Stimulated activated CD4-positive, alpha-beta T cell treated with anti-CD3 and anti-CD28 coated beads, Interleukin-15, amount 100 ng/mL, for 1 hour (primary cell): ENCODE measurements at places on chromosomes 1 and 21.

GRCh38 chr1:208351838-208352237 is 107.7 kb upstream of the PLXNA2 start:
- no peak for DNase-seq

DNA sequence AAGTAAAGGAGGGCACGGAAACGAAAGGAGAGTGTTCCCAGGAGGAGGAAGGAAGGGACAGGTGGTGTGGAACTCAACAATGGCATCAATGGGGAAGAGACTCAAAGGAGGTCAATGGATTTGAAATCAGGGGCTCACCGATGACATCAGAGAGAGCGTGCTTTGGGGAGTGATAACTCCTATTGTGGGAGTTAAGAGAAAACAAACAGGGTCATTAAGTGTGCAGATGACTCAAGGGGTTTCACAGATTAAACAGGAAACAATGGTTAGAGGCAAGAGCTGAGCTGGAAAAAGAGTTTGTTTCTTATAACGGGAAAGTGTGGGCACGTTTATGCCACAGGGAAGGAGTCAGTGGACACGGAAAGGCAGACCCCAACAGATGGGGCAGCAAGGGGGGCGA is 629.1 kb downstream of the SMYD3 start:
- DNase-seq = no peak

DNA sequence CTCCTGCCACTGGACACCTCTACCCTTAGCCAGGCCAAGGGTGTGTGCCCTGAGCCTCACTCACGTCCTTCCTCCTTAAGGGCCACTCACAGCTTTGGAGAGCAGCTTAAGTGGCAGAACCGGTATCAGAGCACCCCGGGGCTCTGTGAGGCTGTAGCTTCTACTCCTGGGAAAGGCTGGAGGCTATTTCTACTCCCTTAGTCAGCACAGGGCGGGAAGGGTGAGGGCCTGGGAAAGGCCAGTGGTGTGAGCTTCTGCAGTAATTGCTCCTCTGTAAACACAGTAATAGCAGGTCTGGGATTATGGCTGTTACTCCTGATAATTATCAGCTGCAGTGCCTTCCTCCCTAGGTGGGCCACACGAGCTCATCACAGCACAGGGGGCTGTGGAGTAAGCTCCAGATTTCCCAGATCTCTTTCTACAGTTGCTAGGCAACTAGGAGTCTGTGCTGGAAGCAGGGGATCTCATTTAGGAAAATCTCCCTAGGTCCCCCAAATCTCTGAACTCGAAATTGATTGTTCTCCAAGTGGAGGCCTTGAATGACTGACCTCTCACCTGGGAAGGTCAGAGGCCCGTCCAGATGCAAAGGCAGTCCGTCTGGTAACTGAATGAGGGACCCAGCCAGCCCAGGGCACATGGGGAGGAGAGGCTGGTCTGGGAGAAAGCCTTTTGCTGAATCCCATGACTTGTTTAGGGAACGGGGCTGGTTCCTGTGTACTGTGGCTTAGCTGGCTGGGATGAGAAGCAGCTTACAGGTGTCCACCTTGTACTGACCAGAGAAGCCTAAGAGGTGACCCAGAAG is 29.3 kb downstream of the IER5 start:
- no peak for DNase-seq

GRCh38 chr1:64039390-64039926 is 164.0 kb upstream of the UBE2U start:
- no peak for DNase-seq

DNA sequence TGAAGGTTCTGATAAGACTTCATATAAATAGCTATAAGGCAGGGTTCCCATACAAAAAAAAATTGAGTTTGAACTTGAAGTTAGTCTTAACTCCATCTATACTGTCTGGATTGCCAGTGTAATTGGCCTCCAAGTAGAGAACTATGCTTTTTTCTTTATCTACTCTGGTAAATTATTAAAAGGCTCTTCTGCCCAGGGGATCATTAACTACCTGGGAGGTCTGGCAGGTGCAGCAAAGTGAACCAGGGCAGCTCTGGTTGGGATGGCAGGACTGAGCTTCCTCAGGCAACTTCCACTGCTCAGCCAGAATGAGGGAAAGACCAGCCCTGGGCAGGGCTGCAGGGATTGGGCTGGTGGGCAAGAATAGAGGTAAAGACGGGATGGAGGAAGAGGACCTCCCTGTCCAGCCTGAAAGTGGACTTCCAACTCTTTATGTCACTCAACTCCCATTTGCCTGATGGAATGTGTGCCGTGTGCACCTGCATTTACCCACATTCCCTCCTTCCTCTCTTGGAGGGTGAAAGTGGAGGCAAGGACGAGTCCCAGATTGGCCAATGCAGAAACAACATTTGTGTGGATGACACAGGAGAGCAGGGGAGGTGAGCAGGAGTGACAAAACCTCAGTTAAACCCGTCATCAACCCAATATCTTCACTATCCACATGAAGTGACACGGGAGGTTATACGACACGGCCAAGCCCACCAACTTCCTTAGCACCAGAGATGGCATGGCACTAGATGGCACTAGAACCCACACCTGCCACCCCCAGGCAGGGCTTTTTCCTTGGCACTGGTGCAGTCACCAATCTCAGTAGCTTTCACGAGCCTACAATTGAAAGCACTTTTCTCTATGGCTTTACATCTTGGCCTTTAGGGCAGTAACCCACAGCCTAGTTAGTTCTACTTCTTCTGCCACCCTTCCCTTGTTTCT is 25.2 kb downstream of the CCN1 start:
- DNase-seq = no peak

GRCh38 chr1:44283524-44284173 is 70.4 kb downstream of the DMAP1 start:
- no peak for DNase-seq

DNA sequence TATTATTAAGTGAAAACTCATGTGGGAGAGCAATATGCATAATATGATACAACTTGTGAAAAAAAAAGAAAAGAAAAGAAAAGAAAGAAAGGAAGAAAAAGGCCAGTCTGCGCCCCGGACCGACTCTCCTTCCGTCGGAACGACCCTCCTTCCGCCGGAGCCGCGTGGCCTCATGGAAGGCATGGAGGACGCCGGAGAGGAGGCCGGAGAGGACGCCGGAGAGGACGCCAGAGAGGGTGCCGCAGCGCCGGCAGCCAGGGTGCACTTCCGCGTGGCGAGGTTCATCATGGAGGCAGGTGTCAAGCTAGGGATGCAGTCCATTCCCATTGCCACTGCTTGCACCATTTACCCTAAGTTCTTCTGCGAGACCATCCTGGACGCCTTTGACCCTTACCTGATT is 185.9 kb downstream of the NR5A2 start:
- no peak for DNase-seq

- no peak for DNase-seq
These were observed 31.3 kb downstream of the CNIH4 start for GRCh38 chr1:224387943-224388342.

- DNase-seq = no peak
These were observed 148.8 kb downstream of the MRPL39 start for GRCh38 chr21:25458484-25458883.

DNA sequence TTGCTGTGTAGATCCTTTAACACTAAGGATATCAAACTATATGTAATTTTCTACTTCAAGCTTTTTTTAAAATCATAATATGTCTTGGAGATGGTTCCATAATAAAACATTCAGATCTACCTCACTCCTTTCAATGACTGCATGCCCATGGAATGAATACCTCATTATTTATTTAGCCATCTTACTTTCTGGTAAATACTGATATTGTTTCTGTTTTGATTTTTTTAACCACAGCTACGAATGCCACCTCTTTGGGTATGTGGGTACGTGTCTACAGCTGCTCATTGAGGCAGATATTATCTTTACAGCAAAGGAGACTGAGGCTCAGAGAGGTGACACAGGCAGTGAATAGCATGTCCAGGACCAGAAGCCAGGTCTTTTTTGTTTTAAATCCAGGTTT is 215.7 kb downstream of the ST6GALNAC3 start:
- no peak for DNase-seq

GRCh38 chr1:55204997-55205396 is 10.2 kb downstream of the USP24 start:
- no peak for DNase-seq

- DNase-seq = no peak
These were observed 303.3 kb downstream of the S1PR1 start for GRCh38 chr1:101540161-101540560.

- DNase-seq = no peak
These were observed 142.6 kb upstream of the CXADR start for GRCh38 chr21:17370263-17370662.

- no peak for DNase-seq
These were observed 643 bp upstream of the MOV10 start for GRCh38 chr1:112673592-112674439.

- DNase-seq = no peak
These were observed 119.4 kb downstream of the SLC45A1 start for GRCh38 chr1:8437347-8437746.

- no peak for DNase-seq
These were observed 494.2 kb downstream of the NEGR1 start for GRCh38 chr1:71788113-71788512.

GRCh38 chr21:24895885-24896734 is 711.2 kb downstream of the MRPL39 start:
- DNase-seq = no peak

GRCh38 chr1:31798433-31799195 is 17.2 kb downstream of the SPOCD1 start:
- DNase-seq = no peak

DNA sequence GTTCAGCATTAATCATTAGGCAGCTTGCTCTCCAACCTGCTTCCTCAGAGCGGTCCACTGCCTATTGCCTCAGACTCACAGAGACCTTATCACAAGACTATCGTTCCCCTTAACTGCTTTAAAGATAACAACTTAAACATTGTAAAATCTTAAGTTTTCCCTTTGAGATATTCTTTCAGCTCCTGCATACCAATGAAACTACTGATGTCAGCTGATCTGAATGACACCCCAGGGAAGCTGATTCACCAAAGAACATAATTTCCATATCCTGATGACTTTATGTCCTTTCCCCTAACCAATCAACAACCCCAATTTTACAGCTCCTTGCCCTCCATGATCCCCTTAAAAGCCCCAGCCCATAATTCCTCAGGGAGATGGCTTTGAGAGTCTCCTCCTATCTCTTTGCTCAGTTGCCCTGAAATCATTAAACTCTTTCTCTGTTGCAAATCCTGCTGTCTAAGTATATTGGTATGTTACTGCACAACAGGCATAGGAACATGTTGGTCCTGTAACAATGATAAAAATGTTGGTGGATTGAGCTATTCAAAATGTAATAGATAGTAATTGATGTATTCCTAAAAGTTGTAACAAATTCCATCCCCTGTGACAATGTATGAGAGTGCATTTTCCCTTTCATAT is 621.4 kb upstream of the RGS18 start:
- DNase-seq = no peak

DNA sequence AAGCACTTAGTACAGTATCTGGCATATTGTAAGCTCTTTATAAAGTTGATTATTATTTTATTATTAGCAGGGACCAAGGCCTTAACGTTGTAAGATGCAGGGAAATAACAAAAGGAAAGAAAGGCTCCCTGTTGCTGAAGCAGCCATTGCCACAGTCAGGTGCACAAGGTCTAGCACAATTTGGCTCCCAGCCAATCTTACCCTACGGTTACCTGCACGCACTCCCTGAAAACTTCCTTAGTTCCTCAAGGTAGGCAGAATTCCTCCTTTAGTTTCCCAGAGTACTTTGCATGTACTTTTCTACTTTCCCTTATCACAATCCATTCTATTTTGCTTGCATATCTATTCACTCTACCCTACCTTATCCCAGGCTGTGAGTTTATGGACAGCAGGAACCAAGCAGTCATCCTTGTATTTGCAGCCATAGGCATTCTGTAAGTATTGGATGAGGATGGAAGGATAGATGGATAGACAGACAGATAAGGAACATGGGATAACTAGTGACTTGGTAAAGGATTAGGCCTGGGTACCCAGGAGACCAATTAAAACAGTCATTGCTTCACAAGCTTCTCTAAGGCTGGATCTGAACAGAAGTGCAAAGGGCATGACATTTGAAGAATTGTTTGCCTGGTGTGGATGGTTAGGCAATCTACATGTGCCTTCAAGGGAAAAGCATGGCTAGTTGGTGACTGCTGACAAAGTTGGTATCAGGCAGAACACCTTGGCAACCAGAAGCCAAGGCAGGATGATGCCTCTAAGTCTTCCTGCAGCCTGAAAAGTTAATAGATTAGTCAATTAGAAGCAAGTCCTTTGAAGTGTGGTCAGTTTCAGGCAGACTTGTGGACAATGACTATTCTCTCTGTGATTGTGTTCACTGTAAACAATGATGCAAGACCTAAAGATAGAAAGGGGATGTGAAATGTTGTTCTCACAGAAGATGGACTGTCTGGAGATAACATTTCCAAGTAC is 20.8 kb upstream of the JAK1 start:
- DNase-seq = no peak

DNA sequence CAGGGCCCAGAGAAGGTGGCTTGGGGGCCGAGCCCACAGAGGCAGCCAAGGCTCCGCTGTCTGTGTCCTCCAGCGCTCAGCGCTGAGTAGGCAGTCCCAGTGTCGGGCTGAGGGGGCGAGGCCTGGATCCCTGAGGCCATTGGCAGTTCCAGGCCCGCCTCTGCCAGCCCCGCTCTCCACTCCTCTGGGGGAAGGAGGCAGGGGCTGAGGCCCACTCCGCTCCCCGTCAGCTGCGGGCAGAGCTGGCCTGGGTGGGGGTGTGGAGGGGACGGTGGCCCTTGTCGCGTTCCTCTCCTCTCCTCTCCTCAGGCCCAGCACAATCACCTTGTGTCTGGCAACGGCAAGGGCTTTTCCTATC is 132.8 kb downstream of the CASZ1 start:
- DNase-seq = no peak

DNA sequence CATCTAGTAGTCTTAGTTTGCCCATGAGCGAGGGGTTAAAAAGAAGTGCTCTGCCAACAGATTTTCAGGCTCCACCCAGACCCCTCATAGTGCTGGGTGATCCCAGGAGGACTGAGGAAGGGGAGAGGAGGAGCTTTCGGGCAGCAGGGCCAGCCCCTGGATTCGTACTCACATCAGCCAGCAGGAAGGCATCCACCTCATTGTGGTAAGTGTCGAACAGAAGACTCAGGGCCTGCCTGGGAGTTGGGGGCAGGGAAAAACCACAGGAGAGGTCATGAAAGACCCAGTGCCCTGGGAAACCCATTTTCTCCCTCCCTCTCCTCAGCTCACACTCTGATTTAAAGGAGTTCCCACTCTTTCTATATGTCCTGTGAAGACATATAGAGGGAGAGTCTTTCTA is 34.9 kb downstream of the PIK3C2B start:
- no peak for DNase-seq

GRCh38 chr1:229075217-229075616 is 195.7 kb upstream of the RAB4A start:
- DNase-seq = no peak

- DNase-seq = no peak
These were observed 18.4 kb upstream of the LY9 start for GRCh38 chr1:160777486-160778089.

- DNase-seq = no peak
These were observed 83.5 kb upstream of the ADGRL2 start for GRCh38 chr1:81717230-81717629.

- no peak for DNase-seq
These were observed 83.2 kb upstream of the HOOK1 start for GRCh38 chr1:59731591-59731990.

GRCh38 chr1:7707527-7707926 is 63.6 kb upstream of the VAMP3 start:
- DNase-seq = no peak

- DNase-seq = no peak
These were observed 7.0 kb downstream of the CFAP45 start for GRCh38 chr1:159892944-159893343.
